Thyroid gland (tissue), 4 donors: ENCODE measurements at places on chromosomes 2 and 18.
A peak's percentile ranks its signal among the peaks of the same experiment; 100 is the strongest.

- DNase-seq = no peak
Observed at GRCh38 chr18:615092-615521, 18.3 kb downstream of the CLUL1 start.

DNA sequence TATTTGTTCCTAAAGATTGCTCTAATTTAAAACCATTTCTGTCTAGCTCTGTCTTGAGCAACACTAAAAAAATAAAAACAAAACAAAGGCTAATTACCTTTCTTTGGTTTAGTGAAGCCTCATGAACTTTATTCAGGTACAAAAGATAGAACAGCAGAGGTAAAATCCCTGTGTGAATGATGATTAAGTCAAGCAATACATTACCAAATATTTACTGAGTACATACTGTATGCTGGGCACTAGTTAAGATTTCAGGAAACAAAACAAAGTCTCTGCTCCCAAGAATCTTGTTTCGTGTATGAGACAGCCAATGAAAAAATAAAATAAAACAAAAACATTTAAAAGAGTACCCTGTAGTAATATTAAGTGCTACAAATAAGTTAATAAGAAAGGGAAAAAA is 257.5 kb downstream of the RND3 start:
- DNase-seq = no peak

DNA sequence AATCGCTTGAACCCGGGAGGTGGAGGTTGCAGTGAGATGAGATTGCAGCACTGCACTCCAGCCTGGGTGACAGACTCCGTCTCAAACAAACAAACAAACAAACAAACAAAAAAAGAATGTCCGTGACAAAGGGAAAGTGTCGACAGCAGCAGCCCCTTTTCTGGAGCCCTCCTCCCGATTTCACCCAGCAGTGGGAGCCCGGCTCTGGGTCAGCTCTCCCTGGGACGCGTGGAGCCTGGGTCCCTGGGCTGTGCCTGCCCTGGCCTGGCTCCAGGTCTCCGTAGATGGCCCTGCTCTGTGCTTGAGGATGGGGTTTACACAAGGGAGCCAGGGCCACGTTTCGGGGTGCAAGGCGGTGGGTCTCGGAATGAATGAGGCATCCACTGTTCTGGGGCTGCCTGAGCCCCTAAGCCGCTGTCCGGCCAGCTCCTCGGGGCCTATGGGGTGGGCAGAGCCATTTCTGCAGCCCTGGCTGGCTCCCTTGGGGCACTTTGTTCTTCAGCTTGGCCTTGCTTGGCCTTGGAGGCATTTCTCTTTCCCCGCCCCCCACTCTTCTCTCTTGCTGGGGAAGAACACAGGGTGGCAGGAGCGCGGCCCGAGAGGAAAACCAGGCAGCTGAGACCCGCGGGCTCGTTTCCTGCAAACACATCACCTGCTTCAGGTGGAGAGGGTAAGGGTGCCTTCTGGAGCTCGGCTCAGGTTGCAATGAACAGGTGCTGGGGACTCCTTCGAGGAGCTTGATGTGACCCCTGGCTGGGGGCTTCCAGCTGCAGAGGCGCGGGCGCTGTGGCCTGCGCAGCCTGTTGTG is 29.1 kb downstream of the RTP5 start:
- no peak for DNase-seq

GRCh38 chr18:12703096-12703567 is 290 bp downstream of the PSMG2 start:
- no peak for DNase-seq

DNA sequence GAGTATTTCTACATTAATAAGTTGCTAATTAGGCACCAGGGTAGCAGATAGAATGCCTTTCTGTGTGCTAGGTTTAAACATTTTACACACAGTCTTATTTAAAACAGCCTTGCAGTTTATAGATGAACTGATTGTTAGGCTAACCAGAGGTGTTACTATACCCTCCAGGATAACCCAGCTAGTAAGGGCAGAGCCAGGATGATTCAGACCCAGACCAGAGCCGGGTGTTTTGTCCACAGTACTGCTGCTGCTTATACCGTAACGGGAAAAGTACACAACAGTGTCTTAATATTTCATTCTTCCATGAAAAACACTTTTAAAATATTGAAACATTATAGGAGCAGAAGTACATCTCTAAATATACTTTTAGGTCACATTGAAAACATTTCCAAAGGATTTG is 82.7 kb downstream of the MALT1 start:
- no peak for DNase-seq

DNA sequence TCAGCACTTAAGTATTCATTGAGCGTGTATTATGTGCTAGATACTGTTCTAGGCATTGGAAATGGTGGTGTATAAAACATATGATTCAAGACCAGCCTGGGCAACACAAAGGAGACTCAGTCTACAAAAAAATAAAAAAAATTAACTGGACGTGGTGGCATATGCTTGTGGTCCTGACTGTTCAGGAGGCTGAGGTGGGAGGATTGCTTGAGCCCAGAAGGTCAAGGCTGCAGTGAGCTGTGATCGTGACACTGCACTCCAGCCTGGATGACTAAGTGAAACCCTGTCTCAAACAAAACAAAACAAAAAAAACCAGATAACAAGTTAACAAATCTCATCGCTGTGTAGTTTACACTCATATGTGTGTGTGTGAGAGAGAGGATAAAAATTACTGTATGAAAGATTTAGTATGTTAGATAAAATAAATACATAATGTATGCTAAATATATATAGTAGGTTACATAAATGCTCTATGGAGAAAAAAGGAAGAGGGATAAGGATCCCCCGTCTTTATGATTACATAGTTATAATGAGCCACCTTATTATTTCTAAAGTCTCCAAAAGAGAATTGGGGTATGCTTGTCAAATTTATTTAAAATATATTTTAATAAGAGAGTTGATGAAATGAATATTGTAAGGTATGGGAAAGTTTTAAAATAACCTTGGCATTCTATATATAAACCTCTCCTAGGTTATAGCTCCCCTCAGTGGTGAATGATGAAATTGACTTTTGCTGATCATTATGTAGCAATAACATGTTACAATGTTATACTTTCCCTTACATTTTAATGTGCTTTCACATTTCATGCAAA is 69.2 kb downstream of the EHBP1 start:
- DNase-seq = peak; percentile 9

- DNase-seq = no peak
Observed at GRCh38 chr2:214180071-214180470, 230.8 kb upstream of the VWC2L start.

DNA sequence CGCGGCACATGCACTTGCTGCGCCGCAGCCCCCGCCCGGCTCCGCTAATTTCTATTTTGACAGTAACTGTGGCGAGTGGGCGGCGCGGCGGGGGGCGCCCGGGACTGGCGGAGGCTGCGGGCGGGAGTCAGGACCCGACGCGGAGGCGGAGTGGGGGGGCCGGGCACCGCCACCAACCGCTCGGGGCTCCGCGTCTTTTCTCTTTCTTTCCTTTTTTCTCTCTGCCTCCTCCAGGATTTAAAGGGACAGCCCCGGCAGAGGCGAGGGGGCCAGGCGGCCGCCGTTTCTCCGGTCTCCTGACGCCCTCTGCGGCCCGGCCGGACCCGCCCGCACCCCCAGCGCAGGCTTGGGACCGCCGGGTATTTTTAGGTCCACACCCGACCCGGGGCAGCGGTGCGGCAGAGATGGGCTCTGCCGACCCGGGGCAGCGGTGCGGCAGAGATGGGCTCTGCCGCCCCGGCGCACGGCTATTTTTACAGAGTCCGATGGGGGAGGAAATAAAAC is 460 bp upstream of the ZBTB7C start:
- peak; percentile 87 for DNase-seq

DNA sequence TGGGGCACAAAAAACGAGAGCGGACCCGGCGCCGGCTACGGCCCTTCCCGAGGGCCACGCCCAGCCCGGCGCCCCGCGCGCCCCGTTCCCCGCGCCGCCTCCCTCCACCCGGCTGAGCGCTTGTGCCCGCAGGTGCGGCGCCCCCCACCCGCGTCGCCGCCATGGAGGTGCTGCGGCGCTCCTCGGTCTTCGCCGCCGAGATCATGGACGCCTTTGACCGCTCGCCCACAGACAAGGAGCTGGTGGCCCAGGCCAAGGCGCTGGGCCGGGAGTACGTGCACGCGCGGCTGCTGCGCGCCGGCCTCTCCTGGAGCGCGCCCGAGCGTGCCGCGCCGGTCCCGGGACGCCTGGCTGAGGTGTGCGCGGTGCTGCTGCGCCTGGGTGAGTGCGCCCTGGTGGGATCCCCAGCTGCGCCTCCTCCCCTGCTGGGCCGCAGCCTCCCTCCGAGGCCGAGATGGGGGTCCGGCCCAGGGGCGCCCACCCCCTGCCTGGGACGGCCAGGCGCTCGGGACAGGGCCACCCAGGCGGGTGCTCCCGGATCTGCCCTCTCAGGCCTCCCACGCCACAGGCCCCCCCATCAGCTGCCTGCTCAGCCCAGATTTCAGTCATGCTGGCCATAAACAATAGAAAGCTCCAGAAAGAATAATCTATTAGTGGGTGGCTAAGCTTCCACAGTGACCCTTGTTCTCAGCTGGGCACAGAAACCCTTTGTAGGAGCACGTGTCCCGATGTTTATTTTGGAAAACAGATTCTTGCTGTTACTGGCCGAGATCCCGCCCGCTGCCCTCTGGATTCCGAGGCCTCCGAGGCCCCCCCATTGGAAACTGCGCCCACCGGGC is 997 bp downstream of the BOK start:
- DNase-seq = peak; percentile 60

GRCh38 chr2:60526623-60527022 is 26.8 kb downstream of the BCL11A start:
- DNase-seq = no peak

DNA sequence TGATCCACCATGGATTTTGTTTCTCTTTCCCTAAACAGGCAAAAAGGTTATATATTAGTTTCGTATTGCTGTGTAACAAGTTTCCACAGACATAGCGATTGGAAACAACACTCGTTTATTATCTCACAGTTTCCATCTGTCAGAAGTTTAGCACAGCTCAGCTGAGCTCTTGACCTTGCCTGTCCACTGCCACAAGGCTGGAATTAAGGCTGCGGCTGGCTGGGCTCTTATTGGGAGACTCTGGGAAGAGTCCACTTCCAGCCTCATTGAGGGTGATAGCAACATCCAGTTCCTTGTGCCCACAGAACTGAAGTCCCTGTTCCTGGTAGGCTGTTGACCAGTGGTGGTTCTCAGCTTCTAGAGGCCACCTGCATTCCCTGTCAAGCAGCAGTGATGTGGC is 120.4 kb downstream of the TPGS2 start:
- no peak for DNase-seq

DNA sequence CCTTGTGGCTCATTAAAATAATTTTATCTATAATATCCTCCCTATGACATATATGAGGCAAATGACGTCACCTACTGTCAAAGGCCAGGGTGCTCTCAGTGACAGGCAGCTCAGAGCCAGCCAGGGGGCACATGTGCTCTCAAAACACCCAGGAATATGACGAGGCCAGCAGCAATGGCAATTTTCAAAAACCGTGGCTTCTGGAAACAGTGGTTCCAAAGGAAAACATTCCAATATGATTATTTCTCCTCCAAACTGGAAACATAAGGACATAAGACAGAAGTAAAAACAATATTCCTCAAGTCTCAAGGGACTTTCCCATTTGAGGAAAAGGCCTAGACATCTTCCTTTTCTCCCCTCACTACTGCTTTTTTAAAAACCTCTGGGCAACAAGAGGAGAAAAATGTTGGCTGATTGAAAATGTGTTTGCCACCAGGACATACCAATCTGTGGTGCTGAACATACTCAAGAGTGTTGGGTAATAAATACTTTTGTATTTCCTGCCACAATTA is 40.8 kb downstream of the RNF152 start:
- DNase-seq = no peak

- DNase-seq = peak; percentile 62
Observed at GRCh38 chr2:47003641-47004427, 88.2 kb upstream of the MCFD2 start.

- DNase-seq = no peak
Observed at GRCh38 chr2:20937353-20937752, 106.5 kb downstream of the APOB start.

DNA sequence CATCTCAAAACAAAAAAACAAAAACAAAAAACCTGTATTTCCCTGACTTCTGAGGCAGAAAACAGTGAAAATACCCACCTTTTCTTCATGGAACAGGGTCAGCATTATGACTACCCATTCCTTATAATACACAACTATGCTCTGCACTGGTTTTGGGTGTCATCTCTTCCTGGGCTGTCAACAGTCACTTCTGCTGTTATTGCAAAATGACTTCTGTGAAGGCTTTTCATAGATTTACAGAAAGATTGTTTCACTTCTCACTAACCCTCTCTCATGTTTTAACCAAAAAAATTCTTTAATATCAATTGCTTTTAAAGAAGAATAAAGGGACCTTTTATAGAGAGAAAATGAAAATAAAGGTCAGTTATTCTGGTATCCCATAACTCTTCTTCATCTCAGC is 26.5 kb upstream of the PIK3C3 start:
- no peak for DNase-seq

DNA sequence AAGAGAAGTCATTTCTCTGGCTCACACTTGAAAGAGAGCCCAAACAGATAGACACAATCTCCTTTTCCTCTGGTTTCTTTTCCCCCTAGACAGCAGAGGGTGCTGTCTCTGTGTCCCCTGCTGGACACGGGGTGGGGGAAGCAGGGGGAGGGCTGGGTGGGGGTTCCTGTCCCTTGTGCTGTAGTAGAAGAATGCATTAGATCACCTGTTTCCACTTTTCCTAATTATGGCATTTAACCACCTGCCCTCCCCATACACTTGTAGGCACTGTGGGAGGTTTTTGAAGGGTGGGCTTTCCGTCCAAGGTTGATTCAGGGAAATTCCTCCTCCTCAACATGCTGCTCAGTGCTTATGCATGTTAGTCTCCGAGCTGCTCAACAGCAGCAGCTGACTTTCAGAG is 206.2 kb upstream of the EPAS1 start:
- peak; percentile 53 for DNase-seq

- no peak for DNase-seq
Observed at GRCh38 chr2:6495466-6495865, 370.2 kb downstream of the CMPK2 start.

- DNase-seq = peak; percentile 7
Observed at GRCh38 chr18:22253676-22254075, 84.3 kb downstream of the GATA6 start.

DNA sequence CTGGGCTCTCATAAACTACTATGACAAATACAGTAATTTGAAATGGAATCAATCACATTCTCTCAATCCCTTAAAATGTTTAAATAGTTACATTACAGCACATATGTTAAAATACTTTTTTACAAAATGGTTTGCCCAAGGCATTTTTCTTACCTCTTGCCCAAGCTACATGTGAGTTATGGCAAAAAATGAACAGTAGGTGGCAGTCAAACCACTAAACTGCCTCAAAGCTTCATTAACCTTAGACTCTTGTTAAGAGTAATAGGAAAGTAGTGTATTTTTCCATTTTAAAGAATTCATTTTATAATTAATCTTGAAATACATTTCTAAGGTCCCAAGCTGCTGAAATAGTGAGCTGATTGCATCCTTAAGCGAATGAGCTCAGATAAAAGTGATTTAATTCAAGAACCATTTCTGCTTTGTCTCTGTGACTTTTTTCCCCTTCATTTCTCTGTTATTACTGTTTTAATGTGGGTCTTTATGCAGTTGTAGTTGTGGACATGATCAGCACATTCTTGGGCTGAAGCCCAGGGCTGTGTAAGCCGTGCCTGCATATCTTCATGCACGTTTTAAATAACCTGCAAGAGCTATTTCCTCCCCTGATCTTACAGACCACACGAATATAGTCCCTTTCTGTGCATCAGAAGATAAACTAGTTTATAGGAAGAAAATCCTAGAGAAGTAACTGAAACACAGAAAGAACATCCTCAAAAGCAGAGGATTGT is 311.8 kb downstream of the LNPK start:
- no peak for DNase-seq
